ENCODE measurements at places on chromosomes 11 and 22.
A peak's percentile ranks its signal among the peaks of the same experiment; 100 is the strongest.

DNA sequence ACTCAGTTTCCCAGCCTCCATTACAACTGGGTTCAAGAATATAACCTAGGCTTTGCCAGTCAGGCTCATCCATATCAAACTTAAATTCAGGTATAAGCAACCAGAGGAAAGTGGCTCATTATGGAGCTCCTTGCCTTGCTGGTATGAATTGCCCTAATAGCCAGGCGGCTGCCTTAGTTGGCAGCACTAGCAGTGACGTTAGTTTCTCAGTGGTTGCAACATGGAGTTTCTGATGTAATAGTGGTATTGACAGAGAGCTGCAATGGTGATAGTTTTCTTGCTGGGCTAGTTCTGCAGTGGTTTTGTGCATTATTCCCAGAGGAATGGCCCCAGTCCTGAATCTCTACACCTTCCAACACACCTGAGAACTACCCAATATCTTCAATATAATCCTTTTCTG, 3.8 kb upstream of the TMEM123 start:
- peak; percentile 42 for ATAC-seq

- ATAC-seq = no peak
Measured at GRCh38 chr11:95688015-95688414, 101.6 kb downstream of the FAM76B start.

DNA sequence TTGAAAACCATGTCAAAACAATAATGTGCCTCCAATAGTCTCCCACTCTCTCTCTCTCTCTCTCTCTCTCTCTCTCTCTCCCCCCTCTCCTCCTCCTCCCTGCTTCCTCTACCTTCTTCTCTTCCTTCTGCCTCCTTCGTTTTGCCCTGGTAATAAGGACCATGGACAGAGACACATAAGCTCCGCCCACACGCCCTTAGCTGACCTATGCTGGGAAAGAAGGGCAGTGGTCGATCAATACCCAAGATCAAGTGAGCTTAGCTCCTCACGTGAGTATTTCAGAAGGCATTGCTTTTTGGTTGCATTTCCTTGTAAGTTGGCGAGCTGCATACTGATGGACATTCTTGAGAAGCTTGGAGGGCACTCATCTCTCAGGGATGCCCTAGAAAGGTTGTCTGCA, 194.8 kb downstream of the MIAT start:
- no peak for ATAC-seq

DNA sequence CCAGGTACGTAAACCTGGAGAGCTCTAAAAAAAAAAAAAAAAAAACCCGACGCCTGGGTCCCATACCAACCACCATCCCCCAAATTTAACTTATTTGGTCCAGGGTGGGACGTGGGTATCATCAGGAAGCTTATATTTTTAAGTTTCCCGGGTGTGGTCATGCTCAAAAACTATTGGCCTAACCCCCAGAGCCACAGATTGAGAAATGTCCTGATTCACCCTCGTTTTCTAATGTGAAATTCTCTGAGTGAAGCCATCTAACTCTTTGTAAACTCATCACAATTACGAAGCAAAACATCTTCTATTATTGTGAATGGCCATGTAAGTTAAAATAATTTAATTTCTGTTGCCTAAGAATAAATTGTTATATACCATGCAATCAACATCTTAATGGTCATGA, 29.6 kb downstream of the PAK1 start:
- ATAC-seq = no peak

- ATAC-seq = no peak
Measured at GRCh38 chr11:18523084-18523483, 3.7 kb downstream of the TSG101 start.
